ENCODE measurements at places on chromosomes 12 and 14. TPM values are rescaled to one million over a fixed set of nuclear protein-coding genes. Genes with fewer than 3 reads are reported as not detected.

GRCh38 chr12:102069707-102070106 lies 7.9 kb upstream of the WASHC3 start:
- no peak for DNase-seq

DNA sequence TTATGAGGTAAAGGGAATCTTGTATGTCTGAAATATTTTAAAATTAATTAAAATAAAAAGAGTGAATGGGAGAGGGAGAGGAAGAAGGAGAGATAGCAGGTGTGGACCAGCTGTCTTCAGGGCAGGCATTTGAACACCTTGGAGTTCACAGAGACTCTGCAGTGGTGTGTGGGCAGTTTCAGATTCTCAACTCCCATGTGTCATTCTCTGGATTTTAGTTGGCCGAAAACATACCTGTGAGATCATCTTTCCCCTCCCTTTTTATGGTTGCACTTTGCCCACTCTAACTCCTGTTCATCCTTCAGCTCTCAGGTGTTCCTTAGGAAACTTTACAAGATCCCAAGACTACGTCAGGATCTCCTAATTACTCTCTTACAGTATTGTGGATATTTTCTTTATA lies 108.1 kb downstream of the ERC1 start:
- DNase-seq, result no peak

DNA sequence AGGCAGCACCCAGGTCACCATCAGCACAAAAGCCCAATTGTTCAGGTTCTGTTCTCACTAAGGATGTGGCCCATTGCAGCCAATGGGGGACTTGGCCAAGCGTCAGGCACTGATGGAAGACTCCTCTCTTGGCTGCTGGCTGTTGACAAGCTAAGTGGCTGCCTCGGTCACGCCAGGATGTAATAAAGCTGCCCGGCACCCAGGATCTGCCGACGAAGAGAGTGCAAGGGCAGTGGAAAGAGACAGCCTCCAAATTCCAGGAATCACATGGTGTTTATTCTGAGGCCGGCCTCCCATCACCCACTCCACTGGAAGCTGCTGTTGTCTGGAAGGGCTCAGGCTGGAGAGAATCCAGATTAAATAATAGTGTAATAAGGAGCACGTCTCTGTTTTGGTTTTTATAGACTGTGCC lies 451.8 kb upstream of the TBX3 start:
- no peak for DNase-seq

DNA sequence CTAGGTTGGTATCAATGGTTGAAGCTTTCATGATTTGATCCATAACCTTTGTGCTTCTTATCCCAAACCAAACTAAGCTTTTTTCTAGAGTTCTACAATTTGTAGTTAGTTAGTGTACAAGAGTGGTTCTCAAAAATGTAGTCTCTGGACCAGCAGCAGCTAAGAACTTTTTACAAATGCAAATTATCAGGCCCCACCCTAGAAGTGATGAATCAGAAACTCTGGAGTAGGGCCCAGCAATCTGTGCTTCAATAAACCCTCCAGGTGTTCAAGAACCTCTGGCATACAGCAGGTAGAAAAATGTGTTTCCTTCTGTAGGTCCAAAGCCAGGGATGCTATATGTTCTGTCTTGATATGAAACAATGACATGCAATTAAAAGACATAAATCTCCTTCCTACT lies 26.1 kb upstream of the ACTR6 start:
- DNase-seq, result peak; percentile 63

DNA sequence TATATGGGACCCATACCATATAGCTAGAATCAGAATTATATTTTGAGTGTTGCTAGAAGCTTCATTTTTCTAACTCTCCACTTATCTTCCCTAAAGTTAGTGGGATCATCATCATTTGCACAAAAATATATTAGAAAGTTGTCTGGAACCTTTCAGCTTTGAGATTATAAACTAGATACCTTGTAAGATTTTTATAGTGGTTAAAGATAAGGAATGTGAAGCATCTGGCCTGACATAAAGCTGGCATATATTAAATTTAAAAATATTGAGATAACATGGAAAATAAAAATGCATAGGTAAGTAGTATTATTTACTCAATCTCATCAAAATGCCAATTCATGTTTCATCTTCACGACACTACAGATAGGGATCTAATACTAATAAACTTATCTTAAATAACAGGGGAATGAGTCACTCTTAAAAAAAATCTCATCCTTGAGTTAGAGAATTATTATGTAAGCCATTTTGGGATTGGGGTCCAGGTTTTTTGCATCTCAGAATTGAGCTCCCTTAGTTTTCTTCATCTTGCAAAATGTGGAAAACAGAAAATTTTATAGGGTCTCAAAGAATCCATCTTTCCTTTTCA lies 318.5 kb downstream of the KCNC2 start:
- no peak for DNase-seq

DNA sequence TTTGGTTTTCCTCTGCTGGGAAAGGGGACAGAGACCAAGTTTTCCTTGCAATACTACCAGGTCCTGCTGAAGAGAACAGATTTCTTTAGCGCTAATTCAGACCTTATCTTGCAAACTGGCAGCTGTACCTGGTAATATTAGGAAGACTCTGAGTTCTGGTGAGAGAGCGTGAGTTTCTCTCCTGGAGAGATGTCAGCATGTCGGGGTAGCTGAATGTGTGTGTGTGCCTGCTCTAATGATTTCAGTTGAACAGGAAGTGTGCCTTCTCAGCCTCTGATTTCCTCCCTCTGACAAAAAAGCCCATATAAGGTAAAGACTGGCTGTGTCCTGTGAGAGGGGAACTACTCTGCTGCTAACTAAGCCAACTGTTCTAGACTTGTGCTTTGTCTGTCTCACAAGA lies 10.3 kb upstream of the ERP27 start:
- DNase-seq, result no peak

DNA sequence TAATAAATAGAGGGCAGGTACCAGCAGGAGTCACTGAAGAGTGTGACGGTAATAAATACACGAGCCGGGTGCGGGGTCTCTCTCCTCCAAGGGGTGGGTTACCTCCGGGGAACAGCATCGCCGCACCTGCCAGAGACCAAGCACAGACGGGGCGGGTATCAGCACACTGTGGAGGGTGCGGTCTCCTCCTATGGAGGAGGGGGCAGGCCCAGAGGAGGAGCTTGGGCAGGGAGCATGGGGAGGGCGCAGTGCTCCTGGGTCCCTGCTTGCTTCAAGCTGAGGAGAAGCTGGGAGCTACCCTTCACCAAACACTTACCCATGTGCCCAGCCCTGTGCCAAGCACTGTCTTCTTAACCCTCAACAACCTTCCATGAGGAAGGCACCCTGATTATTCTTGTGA lies 12.8 kb downstream of the PGF start:
- no peak for DNase-seq

- DNase-seq, result no peak
Measured at GRCh38 chr12:6936636-6937480, 6.8 kb upstream of the RNU7-1 start.

- no peak for DNase-seq
Measured at GRCh38 chr12:68786929-68787328, 21.0 kb upstream of the MDM2 start.

DNA sequence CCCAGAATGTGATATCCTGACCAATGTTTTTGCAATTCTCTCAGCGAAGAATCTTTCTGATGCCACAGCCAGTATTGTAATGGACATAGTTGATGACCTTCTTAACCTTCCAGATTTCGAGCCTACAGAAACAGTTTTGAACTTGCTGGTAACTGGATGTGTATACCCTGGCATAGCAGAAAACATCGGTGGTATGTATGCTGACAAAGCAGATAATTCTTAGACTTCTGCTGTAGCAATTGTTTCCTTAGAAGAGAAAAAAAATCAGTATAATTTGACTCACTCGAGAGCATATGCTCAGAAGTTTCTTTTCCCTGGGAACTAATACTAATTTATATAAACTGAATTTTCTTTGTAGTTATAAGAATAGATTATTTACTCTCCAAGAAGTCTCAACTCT lies 58.2 kb downstream of the UTP20 start:
- DNase-seq, result no peak

- DNase-seq, result no peak
Measured at GRCh38 chr14:95288672-95289322, 30.9 kb downstream of the CLMN start.

- DNase-seq, result no peak
Measured at GRCh38 chr12:112664569-112664968, 127.0 kb upstream of the RPH3A start.

- peak; percentile 21 for DNase-seq
Measured at GRCh38 chr12:101563212-101563611, 31.6 kb upstream of the MYBPC1 start.

- no peak for DNase-seq
Measured at GRCh38 chr12:82688596-82688995, 1.9 kb downstream of the TMTC2 start.

Gene ARHGEF40
- polyA plus RNA-seq, result 17.6 TPM

Gene VDR
- 15.8 TPM for polyA plus RNA-seq

Gene PHETA1
- polyA plus RNA-seq, result 5.5 TPM

Gene TBC1D30
- polyA plus RNA-seq, result 0.42 TPM

Gene CHGA
- polyA plus RNA-seq, result not detected

Gene SERPINA1
- 0.12 TPM for polyA plus RNA-seq

Gene GARIN6
- not detected for polyA plus RNA-seq

Gene EVL
- 20.6 TPM for polyA plus RNA-seq

Gene CDKN3
- polyA plus RNA-seq, result 88.0 TPM

Gene DHRS1
- polyA plus RNA-seq, result 75.4 TPM
